ENCODE measurements at places on chromosomes 1 and 21. TPM values are rescaled to one million over a fixed set of nuclear protein-coding genes. Genes with fewer than 3 reads are reported as not detected.
A peak's percentile ranks its signal among the peaks of the same experiment; 100 is the strongest.

Gene RGS8
- polyA plus RNA-seq: not detected

Gene SPATA45
- not detected for polyA plus RNA-seq

Gene BSND
- polyA plus RNA-seq: 22.7 TPM

Gene CASP9
- polyA plus RNA-seq: 18.2 TPM

Gene FCGR3A
- 12.2 TPM for polyA plus RNA-seq

Gene WASF2
- 23.9 TPM for polyA plus RNA-seq

GRCh38 chr1:225942574-225942973 lies 1.6 kb upstream of the LEFTY2 start:
- DNase-seq: no peak

DNA sequence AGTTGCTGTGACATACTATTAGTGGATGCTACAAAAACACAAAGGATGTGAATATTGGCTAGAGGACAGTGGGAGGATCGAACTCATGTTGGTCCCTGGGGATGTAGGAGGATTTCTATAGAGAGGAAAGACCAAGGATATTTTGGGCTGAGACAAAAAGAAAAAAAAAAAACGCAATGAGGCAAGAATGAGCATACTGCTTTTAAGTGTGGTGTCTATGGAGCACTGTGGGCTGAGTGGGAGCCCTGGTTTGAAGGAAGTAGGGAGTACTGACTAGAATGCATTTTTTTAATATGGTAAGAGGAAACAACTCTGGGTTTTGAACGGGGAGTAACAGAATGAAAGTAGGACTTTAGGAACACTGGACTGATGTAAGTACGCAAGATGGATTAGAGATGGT lies 450.7 kb downstream of the NEGR1 start:
- DNase-seq: no peak

DNA sequence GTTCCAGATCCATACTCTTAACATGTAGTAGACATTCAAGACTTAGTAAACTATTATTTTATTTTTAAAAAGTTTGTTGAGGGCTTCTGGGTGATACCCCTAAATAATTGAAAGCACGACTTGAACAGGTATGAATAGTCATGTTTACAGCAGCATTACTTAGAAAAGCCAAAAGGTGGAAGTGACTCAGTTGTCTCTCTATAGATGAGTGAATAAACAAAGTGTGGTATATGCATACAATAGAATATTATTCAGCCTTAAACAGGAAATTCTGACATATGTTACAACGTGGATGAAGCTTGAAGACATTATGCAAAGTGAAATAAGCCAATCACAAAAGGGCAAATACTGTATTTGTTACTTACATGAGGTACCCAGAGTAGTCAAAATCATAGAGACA lies 26.5 kb downstream of the TSNAX start:
- no peak for DNase-seq

- DNase-seq: no peak
These were observed 247.6 kb downstream of the TGFB2 start for GRCh38 chr1:218592688-218593087.

DNA sequence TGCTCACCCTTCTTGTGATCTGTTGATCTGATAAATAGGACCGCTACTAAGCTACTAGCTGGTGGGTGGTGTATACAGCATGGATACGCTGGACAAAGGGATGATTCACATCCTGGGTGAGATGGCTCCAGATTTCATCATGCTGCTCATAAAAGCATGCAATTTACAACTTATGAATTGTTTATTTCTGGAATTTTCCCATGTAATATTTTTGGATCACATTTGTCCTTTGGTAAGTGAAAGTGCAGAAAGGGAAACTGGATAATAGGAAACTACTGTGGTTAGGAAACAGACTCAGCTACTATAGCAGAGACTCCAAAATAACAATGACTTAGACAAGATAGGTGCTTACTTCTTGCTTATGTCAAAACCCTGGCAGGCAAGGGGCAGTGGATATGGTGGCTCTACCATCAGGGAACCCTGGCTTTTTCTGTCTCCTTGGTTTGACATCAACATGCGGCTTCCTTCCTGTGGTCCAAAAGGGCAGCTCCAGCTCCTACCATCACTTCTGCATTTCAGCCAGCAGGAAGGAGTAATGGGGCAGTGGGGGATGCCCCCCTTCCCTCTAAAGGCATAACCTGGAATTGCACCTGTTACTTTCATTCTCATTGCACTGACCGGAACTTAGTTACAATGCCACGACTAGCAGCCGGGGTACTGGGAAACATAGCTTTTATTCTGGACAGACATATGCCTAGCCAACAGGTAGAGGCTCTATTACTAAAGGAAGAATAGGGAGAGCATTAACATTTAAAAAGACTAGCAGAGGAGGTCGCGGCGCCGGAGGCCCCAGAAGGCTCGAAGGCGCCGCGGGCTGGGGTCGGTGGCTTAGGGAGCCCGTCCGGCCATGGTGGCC lies 13.8 kb upstream of the AK2 start:
- no peak for DNase-seq

DNA sequence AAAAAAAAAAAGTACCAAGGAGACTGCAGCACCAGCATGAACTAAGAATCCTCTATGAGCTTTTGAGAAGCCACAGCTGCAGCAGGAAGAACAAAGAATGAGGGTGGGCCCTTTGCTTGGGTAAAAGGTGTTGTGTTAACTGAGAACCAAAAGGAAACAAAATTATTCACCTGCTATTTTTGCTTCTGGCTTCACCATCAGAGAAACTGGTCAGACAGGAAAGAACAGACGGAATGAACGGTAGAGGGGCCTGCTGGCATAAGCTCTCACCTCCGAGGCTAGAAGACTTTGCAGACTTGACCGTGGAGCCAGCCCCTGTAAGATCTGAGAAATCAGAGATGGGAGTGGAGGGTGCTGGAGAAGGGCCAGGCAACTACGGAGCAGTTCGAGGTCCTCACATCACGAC lies 27.6 kb downstream of the IL10RB start:
- DNase-seq: no peak

DNA sequence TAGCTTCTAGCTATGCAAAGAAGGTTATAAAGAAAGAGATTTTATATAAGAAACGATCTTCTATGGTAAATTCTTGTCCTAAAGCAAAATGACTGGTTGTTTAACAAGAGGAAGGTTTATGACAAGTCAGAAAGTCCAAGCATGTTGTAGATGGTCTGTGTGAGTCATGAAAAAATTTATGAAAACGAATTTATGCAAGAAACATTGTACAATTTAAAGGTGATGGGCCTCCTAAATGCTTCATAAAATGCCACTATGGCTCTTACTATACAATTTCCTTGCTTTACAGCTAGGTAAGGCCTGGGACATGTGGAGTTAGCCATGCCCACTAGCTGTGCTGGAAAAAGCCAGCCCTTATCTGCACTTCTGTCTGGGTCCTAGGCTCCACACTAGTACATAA lies 125.4 kb downstream of the PTGER3 start:
- no peak for DNase-seq

DNA sequence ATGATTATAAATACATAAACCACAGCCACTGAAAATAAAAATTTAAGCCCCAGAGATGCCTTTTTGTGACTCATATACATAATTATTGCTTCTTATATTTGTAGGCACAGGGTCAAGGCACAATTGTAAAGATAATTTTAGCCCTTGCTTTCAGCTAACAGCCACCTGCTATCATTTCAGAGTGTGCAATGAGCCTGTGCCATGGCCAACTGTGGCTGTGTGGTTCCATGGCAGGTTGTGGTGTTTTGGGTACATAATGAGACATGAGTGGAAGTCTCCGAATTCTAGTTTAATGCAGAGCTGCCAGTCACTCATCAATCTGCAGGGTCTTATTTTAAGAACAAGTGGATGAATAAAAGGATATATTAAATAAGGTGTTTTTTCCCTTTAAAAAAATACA lies 346.9 kb upstream of the SNX7 start:
- no peak for DNase-seq

- no peak for DNase-seq
These were observed 140.9 kb upstream of the HOOK1 start for GRCh38 chr1:59673573-59674450.

DNA sequence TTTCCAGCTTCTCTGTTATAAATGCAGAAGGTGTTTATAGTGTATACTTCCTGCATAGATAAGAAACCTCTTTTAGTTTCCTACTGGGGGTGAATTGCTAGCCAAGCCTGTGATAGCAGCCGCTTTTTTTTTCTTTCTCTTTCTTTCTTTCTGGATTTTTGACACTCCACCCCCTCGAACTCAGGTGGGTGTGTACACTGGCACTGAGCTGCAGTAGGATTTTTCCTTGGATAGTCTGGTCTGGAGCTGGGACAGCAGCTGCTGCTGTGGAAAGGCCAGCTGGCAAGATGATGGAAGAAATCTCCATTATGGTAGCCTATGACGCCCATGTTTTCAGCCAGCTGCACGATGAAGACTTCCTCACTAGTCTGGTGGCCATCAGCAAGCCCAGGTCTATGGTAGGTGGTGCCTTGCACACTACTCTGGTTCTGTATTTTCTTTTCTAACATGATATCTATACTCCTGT lies 122.5 kb upstream of the CACYBP start:
- no peak for DNase-seq

DNA sequence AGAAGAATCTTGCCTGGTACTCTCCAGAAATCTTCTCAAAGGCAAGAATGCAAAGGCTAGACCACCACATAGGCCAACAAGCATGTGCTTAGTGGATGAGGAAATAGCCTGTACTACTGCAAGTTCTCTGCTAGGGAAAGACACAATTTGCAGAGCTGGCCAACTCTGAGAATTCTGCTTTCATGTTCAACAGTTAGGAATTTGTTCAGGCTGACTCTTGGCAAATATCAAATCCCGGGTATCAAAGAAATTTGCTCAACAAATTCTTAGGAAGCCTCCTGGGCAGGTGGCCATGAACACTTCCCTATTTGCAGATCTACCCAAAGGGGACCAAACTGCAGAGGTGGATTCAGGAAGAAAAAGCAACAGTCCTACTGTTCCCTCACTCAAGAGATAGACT lies 15.0 kb upstream of the H3-3A start:
- no peak for DNase-seq

DNA sequence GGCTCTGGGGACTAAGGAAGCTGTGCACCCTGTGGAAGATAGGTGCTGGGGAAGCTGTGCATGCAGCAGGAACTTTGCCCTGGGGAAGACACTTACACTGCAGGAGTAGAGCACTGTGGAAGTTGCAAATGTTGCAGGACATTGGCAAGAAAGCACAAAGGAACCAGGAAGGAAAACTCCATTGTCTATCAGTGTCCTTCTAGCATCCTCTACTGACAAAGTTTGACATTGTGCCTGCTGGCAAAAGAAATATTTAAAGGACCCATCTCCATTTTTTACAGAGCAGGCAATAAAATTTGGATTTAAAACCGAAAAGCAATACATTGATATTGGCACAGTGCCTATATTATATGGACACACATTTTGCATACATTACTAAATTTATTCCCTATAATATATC lies 394.1 kb downstream of the PBX1 start:
- no peak for DNase-seq

DNA sequence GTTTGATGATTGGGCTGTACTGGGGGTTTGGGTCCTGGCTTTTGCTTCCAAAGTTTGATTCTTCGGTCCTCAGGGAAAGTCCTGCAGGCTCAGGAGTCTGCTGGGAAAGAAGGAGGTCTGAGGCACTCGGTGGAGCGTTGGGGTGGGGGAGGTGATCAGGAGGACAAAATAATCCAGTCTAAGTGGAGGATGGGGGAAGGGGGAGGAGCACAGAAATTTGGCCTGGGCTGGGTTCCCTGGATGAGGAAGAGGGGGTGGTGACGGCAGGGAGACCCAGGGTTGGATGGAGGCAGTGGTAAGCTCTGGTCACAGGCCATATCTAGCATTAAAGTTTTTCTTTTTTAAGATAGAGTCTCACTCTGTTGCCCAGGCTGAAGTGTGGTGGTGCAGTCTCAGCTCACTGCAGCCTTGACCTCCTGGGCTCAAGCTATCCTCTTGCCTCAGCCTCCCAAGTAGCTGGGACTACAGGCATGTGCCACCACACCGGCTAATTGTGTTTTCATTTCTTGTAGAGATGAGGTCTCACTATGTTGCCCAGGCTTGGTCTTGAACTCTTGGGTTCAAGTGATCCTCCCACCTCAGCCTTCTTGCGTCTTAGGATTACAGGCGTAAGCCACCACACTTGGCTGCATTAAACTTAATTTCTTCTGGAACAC lies 6.8 kb downstream of the SH2D2A start:
- DNase-seq: no peak

DNA sequence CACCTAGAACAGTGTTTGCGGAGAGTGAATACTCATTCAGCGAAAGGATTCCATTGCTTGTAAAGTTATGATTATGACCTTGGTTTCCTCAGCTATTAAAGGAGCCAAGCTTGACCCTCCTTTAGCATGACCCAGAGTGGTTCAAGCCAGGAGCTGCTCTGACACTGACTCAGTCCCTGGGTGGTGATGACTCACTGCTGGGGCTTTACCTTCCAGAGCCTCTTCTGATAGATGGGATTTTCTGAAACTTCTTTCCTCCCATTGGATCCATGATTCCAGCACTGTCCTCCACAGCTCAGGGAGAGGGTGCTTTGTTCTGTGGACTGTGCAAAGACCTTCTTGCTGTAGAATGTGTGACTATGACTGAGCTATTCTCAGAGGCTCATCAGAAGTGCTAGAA lies 77.4 kb downstream of the S1PR1 start:
- DNase-seq: peak; percentile 0

DNA sequence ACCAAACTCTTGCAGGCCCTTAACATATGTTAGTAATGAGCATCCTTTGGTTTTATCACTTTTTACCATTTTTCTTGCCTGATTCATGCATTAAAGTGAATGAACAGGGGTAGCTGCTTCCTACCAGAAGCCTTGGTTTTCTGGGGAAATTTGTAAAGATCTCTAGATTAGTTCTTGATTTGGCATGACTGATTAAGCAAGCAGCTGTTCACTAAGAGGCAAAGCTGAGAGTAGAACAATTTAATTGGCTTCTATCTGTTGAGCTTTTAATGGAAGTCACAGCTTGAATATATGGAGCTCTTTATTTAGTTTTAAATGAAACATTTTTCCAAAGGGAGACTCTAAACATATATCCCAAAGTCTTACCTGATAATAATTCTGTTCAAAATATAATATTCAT lies 23.6 kb downstream of the TLCD4 start:
- no peak for DNase-seq

DNA sequence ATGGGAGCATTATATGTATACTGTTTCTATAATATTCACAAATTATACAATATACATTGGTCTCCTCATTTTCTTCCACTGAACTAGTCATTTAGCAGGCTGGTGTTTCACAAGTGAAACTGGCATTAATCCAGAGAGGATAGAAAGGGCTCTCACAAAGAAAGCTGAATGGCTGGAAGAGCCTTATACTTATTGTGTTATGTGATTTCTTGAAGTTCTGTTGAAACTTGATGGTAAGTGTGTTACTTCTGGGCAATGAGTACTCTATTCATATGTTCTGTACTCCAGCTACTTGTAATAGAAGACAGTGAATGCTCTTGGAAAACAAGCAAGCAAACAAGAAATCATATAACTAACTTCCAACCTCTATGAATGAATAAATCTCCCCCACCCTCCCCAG lies 14.9 kb downstream of the STX12 start:
- no peak for DNase-seq
